WTC11 (cell line): ENCODE measurements at places on chromosomes 7 and 10. TPM values are rescaled to one million over a fixed set of nuclear protein-coding genes. Genes with fewer than 3 reads are reported as not detected.

GRCh38 chr7:158442260-158442659 is 145.4 kb downstream of the PTPRN2 start:
- no peak for DNase-seq

CDC14C gene
- 0.07 TPM in 1 of 3 replicates, not detected in the others for total RNA-seq

NUTM2A gene
- total RNA-seq = 0.32 to 0.68 TPM (median 0.48 TPM) in 3 replicates

DNA sequence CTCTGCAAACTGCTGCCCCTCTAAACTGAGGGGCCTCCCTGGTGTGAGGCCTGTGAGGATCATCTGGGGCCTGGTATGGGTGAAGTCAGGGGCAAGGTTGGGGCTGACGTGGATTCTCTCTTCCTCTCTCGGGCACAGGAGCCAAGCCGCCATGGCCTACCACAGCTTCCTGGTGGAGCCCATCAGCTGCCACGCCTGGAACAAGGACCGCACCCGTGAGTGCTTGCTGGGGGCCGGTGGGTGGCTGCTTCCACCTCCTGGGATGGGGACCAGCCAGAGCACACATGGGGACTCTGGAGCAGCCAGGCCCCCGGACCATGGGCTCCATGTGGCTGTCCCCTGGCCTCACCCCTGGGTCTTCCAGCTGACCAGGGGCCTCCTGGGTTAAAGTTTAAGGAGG is 11.0 kb downstream of the ARPC1B start:
- DNase-seq = no peak

DNA sequence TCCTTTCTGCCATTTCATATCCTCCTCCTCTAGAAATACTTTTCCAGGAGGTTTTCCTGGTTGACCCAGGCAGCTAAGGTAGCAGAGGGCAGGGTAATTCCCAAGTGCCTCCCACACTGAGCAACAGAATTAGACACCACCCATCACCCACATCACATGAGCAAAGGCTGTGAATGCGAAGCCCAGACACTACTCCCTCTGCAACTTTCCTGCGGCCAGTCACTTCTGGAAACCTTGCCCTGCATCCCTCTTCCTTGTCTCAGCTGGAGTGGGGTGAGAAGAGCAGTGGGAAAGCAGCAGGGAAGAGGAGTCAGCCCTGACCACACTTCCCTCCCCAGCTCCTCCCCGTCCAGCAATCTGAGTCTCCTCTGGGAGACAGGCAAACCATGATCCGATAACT is 15.2 kb downstream of the TMEM176B start:
- no peak for DNase-seq

DNA sequence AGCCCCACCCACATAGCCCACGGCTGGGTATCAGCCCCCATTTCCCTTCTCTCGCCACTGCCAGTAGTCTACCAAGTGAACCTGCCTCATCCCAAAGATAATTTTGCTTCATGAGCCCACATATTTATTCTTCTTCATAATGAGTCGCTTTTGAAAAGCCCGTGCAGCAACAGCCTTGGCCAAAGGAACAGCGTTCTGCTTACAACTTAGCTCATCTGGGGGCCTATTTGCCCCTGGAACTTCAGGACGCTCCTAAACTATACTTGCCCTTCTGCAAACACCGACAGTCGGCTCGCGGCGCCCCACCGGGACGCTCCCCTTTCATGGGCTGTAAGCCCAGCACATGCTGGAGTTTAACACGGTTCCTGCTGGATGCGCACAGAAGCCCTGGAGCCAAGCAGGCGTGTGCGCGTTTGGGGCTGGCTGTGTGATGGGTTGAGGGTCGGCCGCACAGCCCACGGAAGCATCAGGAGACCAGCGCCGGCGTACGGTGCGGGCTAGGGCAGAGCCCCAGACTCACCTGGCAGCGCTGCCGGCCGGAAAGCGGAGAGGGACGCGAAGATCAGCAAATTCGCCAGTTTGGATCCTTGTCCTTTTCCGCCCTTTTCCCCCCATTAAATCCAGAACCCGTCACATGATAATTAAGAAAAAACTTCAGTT is 370 bp downstream of the TMEM60 start:
- DNase-seq = peak; percentile 64

TFEC gene
- total RNA-seq = 0.07 to 0.17 TPM in 2 of 3 replicates, not detected in the other

GFRA1 gene
- 4.4 to 6.1 TPM (median 5.1 TPM) in 3 replicates for total RNA-seq

GRCh38 chr10:30172673-30173072 is 113.3 kb upstream of the JCAD start:
- DNase-seq = no peak

DNA sequence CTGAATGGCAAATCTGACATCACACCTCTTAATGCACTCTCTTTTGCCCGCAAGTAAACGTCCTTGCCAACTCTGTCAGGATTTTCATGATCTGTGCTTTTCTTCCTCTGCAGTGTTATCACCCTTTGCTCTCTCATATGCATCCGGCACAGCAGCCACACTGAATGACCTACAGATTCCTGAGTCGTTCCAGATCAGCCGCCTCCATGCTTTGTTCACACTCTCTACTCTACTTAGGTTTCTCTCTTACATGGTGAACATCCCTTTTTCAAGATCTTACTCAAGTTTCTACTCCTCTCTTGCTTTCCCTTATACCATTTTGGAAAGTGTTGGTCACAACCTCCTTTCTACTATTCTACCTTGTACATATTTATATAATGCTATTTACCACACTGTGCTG is 127.7 kb upstream of the AOAH start:
- no peak for DNase-seq

DNA sequence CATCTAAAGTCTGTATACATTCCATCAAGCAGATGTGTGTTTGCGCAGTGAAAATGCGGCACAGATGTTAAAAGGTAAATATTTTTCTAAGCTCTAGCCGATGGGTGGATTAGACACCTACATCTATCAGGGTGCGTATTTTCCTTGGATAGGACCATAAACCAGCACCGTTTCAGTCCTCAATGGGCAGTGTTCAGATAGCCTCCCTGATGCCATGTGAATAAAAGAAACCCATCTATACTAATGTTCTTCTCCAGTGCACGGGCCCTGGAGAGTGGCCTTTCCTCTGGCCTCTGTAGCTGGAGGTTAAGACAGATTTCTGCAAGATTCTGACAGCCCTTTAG is 103.5 kb downstream of the PARP12 start:
- DNase-seq = no peak

DNA sequence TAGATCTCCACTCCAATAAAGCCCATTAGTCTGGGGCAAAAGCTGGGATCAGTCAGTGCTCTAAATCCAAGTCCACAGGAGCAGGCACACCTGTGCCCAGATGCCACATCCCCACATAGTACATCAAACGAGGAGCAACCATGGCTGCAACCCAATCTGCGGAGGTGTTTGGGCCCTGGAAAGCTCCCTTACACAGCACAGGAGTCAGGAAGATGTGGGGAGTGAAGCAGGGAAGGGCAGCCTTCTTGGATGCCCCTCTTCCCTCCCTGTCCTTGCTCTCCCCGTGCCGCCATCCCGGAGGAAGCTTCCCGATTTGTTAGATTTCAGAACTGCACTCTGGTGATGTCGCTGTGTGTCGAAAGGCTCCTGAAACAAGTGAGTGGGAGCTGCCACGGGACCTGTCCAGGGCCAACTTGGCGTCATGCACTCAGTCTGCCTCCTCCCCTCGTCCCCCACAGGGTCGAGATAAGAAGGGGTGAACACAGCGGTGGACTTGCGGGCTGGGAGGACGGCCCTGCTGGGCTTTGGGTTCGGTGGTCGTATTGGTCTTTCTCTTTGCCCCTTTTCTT is 230.6 kb upstream of the GRB10 start:
- no peak for DNase-seq

PRPS1L1 gene
- total RNA-seq = not detected in 3 replicates
